ENCODE measurements at places on chromosomes 1 and 21.

DNA sequence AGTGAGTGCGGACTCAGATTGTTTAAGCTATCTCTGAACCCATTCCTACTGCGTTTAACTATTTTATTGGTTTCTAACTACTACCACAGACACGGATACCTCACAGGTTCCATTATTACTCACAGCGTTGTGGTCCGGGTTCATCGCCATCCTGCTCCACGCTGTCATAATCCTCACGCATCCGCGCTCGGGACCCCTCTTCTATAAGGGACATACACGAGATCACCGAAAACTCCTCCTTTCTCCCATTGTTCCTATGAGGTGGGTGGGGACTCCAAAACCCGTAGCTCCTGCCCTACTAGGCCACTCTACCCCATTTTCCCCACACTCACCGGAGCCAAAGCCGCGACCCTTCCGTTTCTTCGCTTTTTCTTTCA lies 610 bp downstream of the RBM8A start:
- DNase-seq, result no peak

GRCh38 chr1:30612536-30613065 lies 110.8 kb downstream of the MATN1 start:
- DNase-seq, result peak; percentile 20

GRCh38 chr1:23558872-23559135 lies 497 bp downstream of the ID3 start:
- no peak for DNase-seq

DNA sequence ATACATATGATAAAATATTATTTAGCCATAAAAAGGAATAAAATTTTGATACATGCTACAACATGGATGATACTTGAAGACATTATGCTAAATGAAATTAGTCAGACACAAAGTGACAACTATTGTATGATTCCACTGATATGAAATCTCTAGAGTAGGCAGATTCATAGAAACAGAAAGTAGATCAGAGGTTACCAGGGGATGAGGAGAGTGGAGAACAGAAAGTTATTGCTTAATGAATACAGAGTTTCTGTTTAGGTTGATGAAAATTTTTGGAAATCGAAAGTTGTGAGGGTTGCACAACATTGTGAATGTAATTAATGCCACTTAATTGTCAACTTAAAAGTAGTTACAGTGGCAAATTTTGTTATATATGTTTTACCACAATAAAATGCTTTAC lies 315.7 kb upstream of the USP25 start:
- DNase-seq, result no peak

DNA sequence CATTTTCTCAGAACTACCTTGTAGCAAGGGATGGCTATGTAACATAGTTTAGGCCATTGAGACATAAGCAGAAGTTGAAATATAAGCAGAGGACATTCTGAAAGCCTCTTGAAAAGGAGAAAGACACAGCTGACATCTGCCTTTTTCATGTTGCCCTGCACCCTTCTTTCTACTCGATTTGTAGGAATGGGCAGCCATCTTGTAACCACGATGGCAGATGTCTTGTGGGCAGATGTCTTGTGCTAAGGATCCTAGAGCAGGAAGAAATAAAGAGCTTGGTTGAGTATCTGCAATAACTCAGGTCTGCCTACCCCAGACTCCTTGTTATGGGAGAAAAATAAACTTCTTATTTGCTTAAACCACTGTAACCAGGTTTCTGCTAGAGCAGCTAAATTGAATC lies 351.0 kb downstream of the PDE4B start:
- no peak for DNase-seq

GRCh38 chr1:242569867-242570266 lies 45.4 kb upstream of the PLD5 start:
- DNase-seq, result no peak

DNA sequence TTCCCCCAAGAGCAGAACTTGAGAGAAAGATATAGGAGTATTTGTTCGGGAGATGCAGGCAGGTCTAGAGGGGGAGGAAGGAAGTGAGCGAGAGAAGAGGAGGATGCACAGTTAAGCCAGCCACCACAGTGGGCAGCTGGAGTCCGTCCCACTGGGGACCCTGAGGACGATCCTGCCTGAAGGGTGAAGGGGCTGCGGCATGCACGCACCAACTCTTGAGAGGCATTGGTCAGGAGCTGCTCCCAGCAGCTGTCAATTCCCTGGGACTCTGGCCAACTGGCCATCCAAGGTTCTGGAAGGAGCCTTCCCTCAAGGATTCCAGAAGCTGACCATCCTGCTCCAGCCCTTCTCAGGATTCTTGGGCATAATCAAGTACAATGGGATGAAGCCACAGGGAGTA lies 246.9 kb downstream of the MATN1 start:
- no peak for DNase-seq

DNA sequence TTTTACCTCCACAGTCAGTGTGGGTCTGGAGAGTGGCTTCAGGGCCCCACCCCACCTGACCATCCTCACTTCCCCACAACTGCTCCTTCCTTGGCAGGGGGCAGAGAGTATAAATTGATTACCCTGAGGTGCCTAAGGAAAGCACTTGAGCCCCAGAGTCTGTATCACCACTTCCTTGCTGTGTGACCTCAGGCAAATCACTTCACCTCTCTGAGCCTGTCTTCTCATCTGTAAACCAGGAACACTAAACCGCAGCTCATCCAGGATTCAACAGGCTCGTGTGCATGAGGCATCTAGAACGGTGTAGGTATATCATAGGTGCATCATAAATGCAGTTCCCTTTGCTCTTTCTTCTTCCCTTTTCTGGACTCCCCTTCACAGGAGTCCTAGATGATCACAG lies 43.4 kb downstream of the GRIK3 start:
- no peak for DNase-seq

GRCh38 chr1:6014130-6014999 lies 22.1 kb upstream of the NPHP4 start:
- no peak for DNase-seq

DNA sequence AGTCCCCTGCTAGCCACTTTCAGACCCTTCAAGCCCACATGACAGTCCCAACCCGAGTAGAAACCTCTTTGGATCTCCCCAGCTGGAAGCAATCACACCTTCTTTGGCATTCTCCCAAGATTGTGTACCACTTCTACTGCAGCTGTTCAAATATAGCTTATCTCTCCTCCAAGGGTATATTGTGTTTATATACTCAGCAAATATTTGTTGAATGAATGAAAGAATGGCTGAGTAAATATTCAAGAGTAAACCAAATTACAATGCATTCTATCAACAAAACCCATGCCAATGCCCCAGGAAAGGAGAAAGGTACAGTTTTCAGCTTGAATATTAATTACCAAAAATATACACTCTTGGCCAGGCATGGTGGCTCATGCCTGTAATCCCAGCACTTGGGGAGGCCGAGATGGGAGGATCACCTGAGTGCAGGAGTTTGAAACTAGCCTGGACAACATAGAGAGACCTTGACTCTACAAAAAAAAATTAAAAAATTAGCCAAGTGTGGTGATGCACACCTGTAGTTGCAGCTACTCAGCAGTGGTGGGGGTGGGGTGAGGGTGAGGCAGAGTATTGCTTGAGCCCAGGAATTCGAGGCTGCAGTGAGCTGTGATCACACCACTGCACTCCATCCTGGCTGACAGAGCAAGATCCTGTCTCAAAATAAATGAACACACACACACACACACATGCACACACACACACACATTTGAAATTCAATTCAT lies 68.5 kb downstream of the NIBAN1 start:
- peak; percentile 97 for DNase-seq

DNA sequence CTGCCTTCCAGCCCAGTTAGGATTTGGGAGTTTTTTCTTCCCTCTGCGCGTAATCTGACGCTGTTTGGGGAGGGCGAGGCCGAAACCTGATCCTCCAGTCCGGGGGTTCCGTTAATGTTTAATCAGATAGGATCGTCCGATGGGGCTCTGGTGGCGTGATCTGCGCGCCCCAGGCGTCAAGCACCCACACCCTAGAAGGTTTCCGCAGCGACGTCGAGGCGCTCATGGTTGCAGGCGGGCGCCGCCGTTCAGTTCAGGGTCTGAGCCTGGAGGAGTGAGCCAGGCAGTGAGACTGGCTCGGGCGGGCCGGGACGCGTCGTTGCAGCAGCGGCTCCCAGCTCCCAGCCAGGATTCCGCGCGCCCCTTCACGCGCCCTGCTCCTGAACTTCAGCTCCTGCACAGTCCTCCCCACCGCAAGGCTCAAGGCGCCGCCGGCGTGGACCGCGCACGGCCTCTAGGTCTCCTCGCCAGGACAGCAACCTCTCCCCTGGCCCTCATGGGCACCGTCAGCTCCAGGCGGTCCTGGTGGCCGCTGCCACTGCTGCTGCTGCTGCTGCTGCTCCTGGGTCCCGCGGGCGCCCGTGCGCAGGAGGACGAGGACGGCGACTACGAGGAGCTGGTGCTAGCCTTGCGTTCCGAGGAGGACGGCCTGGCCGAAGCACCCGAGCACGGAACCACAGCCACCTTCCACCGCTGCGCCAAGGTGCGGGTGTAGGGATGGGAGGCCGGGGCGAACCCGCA lies at the start of gene PCSK9:
Gene PCSK9 (plus strand): TSS at position 207 of the 741 bp plus-strand sequence. CDS start 290 bp downstream, at position 497.
- no peak for DNase-seq

GRCh38 chr1:231827337-231828105 lies 200.9 kb downstream of the DISC1 start:
- DNase-seq, result no peak

GRCh38 chr1:18413541-18414305 lies 67.0 kb upstream of the KLHDC7A start:
- no peak for DNase-seq

- DNase-seq, result no peak
Observed at GRCh38 chr1:94865360-94865759, 45.2 kb downstream of the SLC44A3 start.

- no peak for DNase-seq
Observed at GRCh38 chr1:234885601-234886000, 243.0 kb downstream of the TOMM20 start.

DNA sequence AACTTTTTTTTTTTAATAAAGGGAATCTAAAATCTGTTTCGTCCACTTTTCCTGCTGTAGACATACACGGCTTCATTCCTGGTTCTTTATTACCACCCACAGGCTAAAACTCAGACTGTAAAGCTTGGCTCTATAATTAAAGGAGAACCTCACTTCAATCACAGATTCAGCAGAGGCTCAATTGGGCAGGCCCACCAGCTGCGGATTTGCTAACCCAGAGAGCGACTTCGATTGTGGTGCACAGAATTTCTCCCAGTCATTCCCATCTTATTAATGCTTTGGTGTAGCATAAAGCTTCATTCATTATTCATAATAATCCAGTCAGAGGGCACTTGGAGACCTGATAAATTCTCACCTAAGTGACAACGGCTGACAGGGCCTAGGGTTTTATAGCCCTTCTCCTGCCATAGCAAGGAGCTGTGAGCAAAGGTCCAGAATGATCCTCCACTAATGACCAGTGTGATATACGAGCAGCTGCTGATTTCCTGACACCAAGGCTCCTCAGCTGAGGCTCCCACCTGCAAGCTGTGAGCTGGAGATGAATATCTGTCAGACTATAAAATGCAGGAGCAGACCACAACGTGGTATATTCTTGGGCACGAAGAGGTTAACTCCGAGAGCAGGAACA lies 149.0 kb downstream of the ATP6V1G3 start:
- no peak for DNase-seq

DNA sequence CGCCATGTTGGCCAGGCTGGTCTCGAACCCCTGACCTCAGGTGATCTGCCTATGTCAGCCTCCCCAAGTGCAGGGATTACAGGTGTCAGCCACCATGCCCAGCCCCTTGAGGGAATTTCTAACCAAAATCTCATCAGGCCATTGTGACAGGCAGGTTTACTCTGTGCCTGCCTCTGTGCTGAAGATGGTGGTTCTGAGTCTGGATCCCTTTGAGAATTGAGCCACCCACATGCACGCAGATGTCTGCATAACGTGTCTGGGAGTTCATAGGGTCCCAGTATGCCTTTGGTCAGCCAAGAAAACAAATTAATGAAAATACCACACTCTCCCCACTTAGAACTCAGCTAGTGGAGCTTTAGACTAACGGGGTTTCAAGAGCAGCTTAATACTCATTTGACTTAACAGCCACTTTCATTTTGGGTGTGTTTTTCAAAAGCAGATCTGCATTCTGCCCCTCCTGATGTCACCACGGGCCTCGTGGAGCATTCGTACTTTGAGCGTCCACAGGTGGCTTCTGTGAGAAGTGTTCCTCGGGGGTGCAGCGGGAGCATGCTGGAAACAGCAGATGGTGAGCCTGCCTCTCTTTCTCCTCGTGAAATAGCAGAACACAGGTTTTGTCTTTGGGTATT lies 45.3 kb downstream of the DIP2A start:
- DNase-seq, result no peak

DNA sequence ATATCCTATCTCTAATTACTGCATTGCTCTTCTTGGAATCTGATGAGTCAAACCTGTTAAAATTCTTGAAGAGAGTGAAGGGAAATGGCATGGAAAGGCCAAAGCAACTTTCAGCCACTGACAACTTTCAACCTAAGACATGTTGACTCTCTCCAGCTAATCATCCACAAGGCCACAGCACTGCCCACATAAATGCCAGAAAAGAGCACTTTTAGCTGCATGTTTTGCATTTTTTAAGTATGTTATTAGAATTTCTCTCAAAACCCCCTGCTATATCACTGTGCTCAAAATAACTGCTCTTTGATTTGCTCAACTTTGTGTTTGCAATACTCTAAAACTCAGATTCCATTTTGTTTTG lies 352.5 kb downstream of the ADGRL2 start:
- no peak for DNase-seq

GRCh38 chr1:70101774-70102173 lies 103.6 kb downstream of the LRRC40 start:
- DNase-seq, result no peak

GRCh38 chr1:6028042-6028850 lies 17.4 kb upstream of the KCNAB2 start:
- no peak for DNase-seq

DNA sequence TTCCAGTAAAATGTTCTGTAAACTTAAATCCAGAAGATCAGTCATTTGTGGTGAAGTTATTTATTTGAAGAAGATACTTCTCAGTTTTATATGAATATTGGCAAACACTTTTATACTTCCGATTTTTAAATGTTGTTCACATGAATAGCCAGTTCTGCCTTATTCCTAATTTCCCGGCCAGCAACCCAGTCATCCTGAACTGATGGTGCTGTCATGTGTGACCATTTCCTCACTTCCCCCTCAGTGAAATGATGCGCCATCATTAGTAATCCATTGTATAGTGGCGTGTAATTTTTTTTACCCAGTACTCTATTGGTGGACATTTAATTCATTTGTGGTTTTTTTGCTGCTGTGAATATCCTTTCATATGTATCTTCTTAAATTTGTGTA lies 16.4 kb downstream of the GPSM2 start:
- DNase-seq, result no peak

- no peak for DNase-seq
Observed at GRCh38 chr1:183327434-183328290, 90.5 kb downstream of the NMNAT2 start.

DNA sequence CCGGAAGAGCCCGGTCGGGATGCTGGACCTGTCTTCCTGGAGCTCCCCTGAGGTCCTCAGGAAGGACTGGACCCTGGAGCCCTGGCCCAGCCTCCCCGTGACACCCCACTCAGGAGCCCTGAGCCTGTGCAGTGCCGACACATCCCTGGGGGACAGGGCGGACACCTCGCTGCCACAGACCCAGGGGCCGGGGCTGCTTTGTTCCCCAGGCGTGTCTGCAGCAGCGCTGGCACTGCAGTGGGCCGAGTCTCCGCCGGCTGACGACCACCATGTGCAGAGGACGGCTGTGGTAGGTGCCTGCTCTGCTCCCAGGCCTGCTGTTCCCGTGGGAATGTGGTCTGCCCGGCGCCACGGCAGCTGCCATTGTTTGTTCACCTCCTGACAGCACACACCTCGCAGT lies 42.1 kb upstream of the DIP2A start:
- no peak for DNase-seq

- DNase-seq, result no peak
Observed at GRCh38 chr1:6512908-6513280, 21.4 kb upstream of the PLEKHG5 start.

Measured in NCI-H1092 (cell line).